Stimulated activated CD4-positive, alpha-beta T cell treated with anti-CD3 and anti-CD28 coated beads, Interleukin-12 subunit alpha, Interleukin-12 subunit beta, amount 100 ng/mL, for 48 hours (primary cell): ENCODE measurements at places on chromosomes 6 and 20.

DNA sequence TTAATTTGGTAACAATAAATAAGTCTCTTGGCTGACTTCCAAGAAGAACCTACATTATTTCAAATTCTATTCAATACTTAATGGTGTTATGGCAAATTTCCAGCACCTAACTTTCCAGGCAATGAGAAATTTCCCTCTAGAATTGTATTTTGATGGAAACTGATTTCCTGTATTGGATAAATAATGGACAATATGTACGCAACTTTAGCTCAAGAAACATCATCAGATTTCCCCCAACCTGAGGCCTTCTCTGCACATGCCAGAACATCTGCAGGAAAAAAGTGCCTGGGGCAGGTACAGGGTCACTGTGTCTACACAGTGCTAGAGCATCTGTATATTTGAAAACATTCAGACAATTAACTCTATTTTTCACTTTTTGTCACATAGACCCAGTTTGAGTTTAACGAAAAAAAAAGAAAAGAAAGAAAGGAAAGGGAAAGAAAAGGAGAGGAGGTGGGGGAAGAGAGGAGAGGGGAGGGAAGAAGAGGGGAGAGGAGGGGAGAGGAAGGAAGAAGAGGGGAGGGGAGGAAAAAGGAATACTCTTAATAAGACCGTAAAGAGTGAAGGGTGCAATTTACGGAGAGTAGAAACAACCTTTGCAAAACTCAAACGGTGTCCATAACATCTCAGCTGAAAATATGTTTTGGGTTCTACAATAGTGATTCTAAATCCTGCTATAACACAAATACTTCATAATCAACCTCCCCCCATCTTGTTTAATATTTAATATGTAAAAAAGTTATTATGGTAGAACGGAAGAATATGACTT lies 130.0 kb downstream of the TSHZ2 start:
- DNase-seq: no peak

DNA sequence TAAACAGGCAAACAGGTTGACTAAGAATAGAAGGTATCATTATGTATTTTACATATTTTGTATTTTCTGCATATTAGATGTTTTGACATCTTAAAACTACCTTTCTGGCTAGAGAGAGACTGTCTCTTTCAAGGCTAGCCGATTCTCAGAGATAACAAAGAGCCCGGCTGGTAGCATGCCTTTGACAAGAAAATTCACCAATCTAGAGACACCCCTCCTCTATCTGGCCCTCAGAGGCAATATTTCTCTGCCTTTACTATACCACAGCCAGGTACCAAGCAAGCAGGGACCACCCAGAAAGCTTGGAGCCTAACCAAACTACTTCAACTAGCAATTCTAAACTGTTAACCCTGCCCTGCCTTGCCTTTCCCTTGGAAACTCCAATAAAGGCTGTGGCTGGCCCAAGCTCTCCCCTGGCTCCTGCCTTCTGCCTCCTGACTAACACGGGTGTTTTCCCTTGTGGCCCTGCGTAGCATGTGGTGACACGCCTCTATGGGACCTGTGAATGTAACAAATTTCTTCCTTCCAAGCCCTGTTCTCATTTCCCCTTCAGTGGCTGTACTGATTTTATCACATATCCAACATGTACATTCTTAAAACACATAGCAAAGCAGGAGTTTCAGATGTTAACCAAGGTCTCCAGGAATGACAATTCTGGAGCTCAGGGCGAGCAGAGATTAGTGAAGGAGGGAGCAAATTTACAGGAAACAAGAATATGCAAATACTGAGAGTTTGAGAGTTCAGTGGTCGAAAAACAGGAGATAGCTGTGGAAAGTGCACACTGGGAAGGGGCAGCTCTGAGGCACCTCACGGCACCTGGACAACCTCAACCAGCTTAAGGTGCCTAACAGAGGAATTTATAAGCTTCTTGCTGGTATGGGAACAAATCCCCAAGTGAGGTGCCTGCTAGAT lies 120.8 kb downstream of the BACH2 start:
- peak; percentile 72 for DNase-seq

GRCh38 chr20:31747640-31748039 lies 8.6 kb downstream of the TPX2 start:
- DNase-seq: no peak

DNA sequence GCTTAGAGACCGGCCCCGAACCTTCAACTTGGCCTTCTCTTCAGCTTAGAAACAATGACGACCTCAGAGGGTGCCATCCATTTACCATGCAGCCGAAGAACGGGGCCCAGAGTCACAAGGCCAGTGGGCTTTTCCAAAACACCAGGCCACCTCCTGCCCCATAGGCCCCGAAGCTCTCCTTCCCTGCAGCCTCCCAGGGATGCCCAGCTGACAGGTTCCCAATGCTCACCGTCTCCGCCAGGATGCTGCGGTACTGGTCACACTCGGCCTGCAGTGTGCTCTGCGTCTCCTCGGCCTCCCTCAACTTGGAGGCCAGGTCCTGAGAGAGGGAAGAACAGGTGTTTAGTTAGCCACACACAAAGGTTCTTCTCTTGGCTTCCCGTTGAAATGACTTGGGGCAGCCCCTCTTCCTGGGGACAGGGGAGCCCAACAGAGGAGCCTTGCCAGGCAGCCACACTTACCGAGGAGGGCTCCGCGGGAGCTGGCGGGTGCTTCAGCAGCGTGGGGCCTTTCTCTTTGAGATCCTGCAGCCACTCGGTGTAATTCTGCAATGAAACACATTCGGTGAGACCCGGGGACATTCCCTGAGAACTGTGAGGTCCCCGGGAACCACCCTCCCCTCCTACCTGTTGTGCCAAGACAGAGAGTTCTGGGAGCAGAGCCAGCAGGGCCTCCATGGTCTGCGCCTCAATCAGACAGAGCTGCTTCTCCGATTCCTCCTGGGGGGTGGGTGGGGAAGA lies 51.5 kb downstream of the DSTN start:
- no peak for DNase-seq

DNA sequence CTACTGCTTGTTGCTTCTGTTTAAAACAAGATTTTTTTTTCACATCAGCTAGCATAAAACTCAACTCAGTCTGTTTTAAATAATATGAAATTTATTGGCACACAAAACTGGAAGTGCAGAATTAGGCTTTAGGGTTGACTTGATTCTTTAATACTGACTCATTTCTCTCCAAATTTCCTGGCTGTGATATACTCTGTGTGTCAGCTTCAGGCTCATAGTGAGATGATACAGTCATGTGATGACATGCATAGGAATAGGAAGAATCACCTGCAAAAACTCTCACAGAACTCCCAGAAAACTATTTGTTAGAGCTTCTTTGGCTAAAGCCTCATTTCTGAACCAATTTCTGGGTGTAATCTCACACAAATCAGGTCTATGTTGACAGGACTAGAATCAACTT lies 1068.0 kb upstream of the EPHA7 start:
- DNase-seq: no peak

GRCh38 chr20:2485661-2486060 lies 15.1 kb upstream of the SNRPB start:
- DNase-seq: no peak

- DNase-seq: no peak
Observed at GRCh38 chr6:89475634-89476033, 42.7 kb downstream of the ANKRD6 start.

DNA sequence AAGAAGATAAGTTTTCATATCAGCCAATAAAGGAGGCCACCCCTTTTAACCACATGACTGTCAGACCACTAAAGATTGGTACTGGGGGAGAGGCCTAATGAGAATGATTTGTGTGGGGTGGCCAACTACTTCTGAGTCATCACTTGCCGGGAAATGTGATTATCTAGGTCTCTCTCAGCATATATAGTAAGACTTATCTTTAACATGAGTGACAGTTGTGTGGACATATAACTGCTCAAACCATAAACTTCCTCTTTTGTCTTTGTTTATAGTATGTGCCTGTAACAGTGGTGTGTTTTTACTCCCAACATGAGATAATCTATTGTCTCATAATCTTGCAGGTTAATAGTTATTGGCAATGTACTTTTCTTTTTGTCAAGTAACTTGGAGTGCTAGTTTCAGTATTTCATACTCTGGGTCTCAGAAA lies 312.4 kb downstream of the CDKAL1 start:
- DNase-seq: no peak

DNA sequence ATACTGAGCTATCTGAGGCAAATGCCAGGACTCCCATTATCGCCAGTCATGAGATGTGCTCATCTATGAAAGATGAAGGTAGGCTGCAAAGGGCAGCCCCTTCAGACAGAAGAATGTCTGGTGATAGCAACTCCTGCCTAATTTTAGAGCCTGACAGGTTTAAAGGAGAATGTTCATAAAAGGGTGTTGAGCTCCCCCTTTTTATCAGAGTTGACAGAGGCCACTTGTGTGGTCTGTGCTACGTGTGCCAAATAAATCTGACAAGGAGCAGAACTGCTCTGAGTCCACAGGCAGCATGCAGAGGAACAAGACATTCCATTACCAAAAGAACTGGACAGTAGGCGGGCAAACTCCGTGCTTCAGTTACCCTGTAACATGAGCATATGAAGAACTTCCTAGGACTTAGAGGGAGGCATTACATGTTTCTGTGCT lies 101.8 kb downstream of the PREP start:
- no peak for DNase-seq

GRCh38 chr20:29878281-29878741 lies 1379.2 kb upstream of the DEFB115 start:
- no peak for DNase-seq

DNA sequence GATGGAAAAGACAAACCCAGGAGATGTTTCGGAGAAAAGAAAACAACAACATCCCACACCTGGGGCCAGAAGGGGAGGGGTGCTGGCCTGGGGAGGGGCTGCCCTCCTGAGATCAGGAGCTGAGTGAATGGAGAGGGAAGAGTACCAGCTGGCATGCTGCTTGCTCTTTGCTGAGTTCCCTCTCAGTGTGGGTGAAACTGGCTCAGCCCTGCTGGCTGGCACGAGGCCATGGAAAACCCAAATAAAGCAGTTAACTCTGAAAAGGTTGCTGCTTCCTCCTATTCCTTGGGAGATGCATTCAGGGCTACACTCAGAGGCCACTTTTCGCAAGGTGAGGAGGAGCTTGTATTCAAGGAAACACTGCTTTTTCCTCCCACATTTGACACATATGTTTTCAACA lies 8.0 kb upstream of the KCNK16 start:
- no peak for DNase-seq

GRCh38 chr6:11356404-11357155 lies 124.1 kb upstream of the NEDD9 start:
- DNase-seq: no peak

GRCh38 chr6:158812611-158813010 lies 6.6 kb downstream of the EZR start:
- no peak for DNase-seq
